ENCODE measurements at places on chromosomes 12 and 14. TPM values are rescaled to one million over a fixed set of nuclear protein-coding genes. Genes with fewer than 3 reads are reported as not detected.

The FAIM2 gene
- total RNA-seq: 0.18 TPM

The HHIPL1 gene
- total RNA-seq: 2.0 TPM

The SLC25A47 gene
- total RNA-seq: not detected

The HAL gene
- total RNA-seq: 0.23 TPM

The CDCA3 gene
- total RNA-seq: 49.1 TPM

The CPNE8 gene
- 7.2 TPM for total RNA-seq

The ZNF410 gene
- total RNA-seq: 19.3 TPM

The OTX2 gene
- total RNA-seq: 30.1 TPM

The SIX6 gene
- 0.07 TPM for total RNA-seq

The OAS2 gene
- 0.28 TPM for total RNA-seq

The KRT5 gene
- not detected for total RNA-seq

DNA sequence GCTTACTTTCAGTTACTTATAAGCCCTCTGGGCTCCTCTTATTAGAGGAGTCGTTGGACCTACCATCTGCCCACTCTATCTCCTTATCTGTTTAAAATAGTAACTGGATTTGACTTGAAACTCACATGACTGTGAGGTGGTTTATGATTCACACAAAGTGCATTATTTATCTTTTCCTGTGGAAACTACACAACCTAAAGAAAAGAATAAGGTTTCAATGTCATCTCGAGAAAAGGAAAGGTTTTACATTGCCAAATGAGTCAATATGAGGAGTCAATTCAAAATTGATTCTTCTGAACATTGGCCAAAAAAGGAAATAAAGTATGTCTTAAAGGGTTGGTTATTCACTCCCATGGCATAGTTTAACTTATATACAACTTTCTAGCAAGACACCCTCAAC lies 225.0 kb upstream of the G2E3 start:
- H3K4me1 ChIP-seq: peaks cover 4% of the 10 kb centered on the region
- H3K27me3 ChIP-seq: no peaks in the 10 kb centered on the region
- no peak overlapping the region for H3K4me3 ChIP-seq

DNA sequence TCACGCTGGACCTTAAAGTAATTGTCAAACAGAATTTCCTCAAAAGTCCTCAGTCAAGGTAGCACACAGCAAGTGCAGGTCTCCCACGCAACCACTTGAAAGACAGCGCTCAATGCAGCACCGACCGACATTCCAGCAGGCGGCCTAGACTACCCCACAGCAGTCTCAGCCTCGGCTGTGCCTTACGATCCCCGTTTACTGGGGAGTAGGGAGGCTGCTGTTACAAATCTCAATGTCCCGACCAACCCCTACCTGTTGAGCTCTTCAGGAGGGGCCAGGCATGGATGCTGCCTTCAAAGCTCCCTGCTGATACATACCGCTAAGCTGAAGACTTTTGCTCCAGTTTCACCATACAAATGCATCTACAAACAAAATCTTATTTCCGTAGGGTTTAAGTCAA lies 21.8 kb downstream of the VPS37B start:
- DNase-seq: no peak
- peaks cover 20% of the 10 kb centered on the region for H3K36me3 ChIP-seq
- H3K27me3 ChIP-seq: peaks cover 100% of the 10 kb centered on the region
- peaks cover 36% of the 10 kb centered on the region for H3K4me1 ChIP-seq
- no peak overlapping the region for H3K4me3 ChIP-seq

- no peak overlapping the region for H3K4me3 ChIP-seq
- DNase-seq: no peak
- H3K36me3 ChIP-seq: no peaks in the 10 kb centered on the region
- H3K4me1 ChIP-seq: peaks cover 8% of the 10 kb centered on the region
- peaks cover 48% of the 10 kb centered on the region for H3K27me3 ChIP-seq
Observed at GRCh38 chr14:100028990-100029677, 36.1 kb upstream of the EVL start.

DNA sequence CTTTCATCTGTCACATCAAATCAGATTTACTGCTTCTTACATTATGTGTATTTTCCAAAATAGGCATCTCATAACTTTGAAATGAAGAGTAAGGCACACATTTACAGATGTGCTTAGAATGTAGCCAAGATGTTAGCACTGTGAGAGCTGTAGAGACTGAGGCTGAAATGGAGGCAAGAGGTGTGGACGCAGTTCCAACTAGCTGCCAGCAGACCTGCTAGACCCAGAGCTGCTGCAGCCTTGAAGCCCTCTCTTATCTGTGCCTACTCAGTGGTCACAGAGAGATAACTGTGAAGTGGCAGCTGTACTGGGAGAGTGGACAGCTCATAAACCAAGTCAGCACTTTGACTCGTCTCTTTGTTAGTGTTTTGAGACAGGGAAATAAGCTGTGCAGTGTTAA lies 470.9 kb downstream of the CCER1 start:
- peaks cover 8% of the 10 kb centered on the region for H3K4me1 ChIP-seq
- H3K4me3 ChIP-seq: no peak overlapping the region
- H3K27me3 ChIP-seq: no peaks in the 10 kb centered on the region
- DNase-seq: no peak

DNA sequence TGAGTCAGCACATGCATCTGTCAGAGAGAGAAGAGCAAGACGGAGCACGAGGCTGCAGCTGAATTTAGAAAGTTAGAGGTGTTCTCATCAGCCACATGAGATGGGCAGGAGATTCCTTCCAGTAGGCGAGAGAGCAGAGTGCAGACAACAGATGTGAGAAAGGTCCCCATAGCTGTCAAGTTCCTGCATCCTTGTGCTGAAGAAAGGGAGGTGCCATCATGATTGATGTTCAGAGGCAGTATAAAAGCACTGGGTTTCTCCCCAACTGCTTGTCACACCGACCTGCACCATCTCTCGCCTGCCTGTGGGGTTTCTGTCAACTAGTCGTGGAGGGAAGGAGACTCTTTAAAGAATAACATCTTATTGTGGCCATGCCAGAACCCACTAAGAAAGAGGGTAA lies at the start of gene MYBPC1:
TSS of gene MYBPC1 (plus strand) at position 272 of the 400 bp plus-strand sequence. CDS start at position 372, 100 bp downstream.
- H3K36me3 ChIP-seq: no peaks in the 10 kb centered on the region
- H3K27me3 ChIP-seq: no peaks in the 10 kb centered on the region
- H3K27ac ChIP-seq: no peak within 1 kb of the TSS
- no peak for DNase-seq
- H3K4me3 ChIP-seq: no peak within 1 kb of the TSS
- peaks cover 28% of the 10 kb centered on the region for H3K4me1 ChIP-seq

DNA sequence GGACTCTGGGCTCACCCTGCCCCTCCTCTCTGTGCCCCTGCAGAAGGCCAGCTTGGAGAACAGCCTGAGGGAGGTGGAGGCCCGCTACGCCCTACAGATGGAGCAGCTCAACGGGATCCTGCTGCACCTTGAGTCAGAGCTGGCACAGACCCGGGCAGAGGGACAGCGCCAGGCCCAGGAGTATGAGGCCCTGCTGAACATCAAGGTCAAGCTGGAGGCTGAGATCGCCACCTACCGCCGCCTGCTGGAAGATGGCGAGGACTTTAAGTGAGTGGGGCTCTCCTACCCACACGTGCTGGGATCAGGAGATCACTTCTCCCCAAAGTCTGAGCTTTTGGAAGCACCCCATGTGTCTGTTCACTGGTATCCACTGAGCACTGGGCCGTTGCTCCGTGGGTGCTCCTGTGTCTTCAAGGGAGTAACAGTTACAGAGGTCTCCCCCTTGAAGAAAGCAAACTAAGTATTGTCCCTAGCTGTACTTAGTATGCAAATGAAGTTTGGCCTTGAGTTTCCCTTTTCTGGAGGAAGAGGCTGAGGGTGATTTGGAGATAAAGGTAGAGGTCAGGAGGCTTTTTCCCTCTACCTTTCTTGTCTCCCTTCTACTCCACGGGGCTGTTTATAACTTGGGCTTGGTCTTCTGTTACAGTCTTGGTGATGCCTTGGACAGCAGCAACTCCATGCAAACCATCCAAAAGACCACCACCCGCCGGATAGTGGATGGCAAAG lies 3.3 kb downstream of the KRT18 start:
- H3K27ac ChIP-seq: peak overlapping the region; percentile 91
- peaks cover 46% of the 10 kb centered on the region for H3K4me1 ChIP-seq
- H3K4me3 ChIP-seq: peak overlapping the region; percentile 94
- H3K27me3 ChIP-seq: no peaks in the 10 kb centered on the region
- DNase-seq: peak; percentile 44
- H3K36me3 ChIP-seq: peaks cover 38% of the 10 kb centered on the region

GRCh38 chr14:95935228-95935822 lies 58.7 kb downstream of the TUNAR start:
- no peak overlapping the region for H3K4me3 ChIP-seq
- peaks cover 6% of the 10 kb centered on the region for H3K4me1 ChIP-seq
- peaks cover 3% of the 10 kb centered on the region for H3K36me3 ChIP-seq
- no peak overlapping the region for H3K27ac ChIP-seq
- H3K27me3 ChIP-seq: peaks cover 3% of the 10 kb centered on the region
- DNase-seq: peak; percentile 48

- no peaks in the 10 kb centered on the region for H3K36me3 ChIP-seq
- H3K4me1 ChIP-seq: peaks cover 16% of the 10 kb centered on the region
- no peak for DNase-seq
Observed at GRCh38 chr12:54138219-54138618, 50.6 kb downstream of the SMUG1 start.

DNA sequence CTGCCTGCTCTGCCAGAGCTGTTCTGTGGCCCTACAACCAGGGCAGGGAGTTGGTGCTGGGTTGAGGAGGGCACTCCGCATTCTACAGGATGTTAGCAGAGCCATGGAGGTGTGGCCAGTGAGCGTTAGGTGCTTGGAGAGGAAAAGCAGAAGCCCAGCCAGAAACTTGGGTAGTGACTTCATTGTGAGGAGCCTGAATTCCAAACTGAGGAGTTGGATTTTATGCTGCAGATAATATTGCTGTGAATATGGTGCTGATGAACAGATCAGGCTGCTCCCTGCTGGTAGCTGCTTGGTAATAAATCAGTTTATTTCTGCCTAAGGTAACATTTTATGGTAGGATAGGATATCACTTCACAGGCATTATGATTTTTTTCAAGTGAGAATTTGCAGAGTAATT lies 7.1 kb upstream of the CCDC175 start:
- H3K4me3 ChIP-seq: no peak overlapping the region
- peaks cover 9% of the 10 kb centered on the region for H3K4me1 ChIP-seq
- no peaks in the 10 kb centered on the region for H3K27me3 ChIP-seq

DNA sequence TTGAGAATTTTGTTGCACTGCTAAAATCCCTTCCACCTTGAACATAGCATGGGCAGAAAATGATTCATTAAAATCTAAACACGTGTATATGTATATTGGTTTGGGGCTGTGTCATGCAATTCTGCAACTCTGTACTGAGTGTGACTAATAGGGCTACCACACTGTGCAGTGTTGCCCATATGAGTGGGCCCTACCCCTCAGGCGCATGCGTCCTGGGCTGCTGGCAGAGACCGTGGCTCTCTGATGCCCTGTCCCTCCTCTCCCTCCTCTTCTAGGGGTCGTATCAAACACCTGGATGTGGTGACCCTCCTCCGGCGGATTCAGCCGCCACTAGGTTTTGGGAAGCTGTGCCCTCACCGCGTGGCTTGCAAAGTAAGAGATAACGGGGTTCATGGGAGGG lies 128.4 kb upstream of the FKBP4 start:
- H3K36me3 ChIP-seq: no peaks in the 10 kb centered on the region
- H3K27me3 ChIP-seq: no peaks in the 10 kb centered on the region
- H3K4me1 ChIP-seq: no peaks in the 10 kb centered on the region
- no peak overlapping the region for H3K27ac ChIP-seq
- peak; percentile 2 for DNase-seq

DNA sequence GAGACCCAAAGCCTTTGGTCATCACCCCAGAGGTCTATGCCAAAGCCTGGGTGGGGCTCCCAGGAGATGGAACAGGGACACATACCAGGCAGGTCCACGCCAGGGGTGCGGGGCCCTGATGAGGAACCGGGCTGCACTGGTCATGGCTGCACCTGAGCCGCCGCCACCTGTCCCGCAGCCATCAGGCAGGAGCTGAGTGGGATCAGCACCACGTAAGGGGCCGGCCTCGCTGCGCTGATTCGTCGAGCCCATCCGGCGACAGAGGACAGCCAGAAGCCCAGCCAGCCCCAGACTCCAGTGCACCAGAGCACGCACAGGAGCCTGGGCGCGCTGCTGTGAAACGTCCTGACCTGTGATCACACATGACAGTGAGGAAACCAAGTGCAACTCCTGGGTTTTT lies 15.9 kb downstream of the DEGS2 start:
- peaks cover 8% of the 10 kb centered on the region for H3K4me1 ChIP-seq
- DNase-seq: no peak
- H3K27me3 ChIP-seq: no peaks in the 10 kb centered on the region
- H3K27ac ChIP-seq: no peak overlapping the region
